ENCODE measurements at places on chromosomes 5 and 9.

GRCh38 chr5:155772009-155772662 lies 554.8 kb upstream of the SGCD start:
- DNase-seq = no peak

DNA sequence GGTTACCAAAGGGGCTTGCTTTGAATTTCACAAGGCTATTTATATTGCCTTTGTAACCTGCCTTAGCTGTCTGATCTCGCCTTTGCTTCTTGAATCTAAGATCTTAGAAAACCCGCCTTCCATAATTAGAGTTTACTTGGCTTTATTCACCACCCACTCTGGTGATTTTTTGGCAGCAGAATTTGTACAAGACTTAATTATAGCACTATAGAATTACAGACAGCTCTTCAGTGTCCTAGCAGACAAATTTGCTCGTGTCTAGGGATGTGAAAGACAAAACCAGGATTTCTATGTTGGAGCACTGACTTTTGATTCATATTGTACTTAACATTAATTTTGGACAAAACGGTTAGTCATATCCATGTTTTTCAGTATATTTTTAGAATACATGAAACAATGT lies 306.6 kb downstream of the ADGRV1 start:
- no peak for DNase-seq

- DNase-seq = no peak
Measured at GRCh38 chr9:21543187-21543586, 61.1 kb upstream of the IFNE start.

GRCh38 chr5:132601071-132601728 lies 44.4 kb downstream of the RAD50 start:
- no peak for DNase-seq

- no peak for DNase-seq
Measured at GRCh38 chr9:126956917-126957686, 42.5 kb downstream of the RALGPS1 start.

DNA sequence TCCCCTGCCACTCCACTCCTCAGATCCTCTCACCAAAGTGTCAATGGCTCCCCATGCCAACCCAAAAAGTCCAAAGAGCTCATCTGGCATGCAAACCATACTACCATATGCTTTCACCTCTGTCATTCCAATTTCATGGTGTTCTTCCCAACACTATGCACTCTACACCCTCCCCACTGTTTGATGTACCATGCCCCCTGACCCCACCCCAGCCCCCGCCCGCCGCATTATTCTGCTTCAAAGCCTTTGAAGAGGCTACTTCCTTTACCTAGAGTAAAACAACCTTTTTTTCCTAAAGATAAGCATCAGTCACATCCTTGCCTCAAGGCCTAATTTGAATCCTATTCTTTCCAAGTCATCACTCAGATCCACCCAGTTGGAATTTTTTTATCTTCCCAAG lies 226.3 kb downstream of the DEPDC1B start:
- no peak for DNase-seq

- DNase-seq = no peak
Measured at GRCh38 chr9:36436909-36437308, 36.8 kb upstream of the RNF38 start.

GRCh38 chr9:132293145-132293721 lies 61.6 kb downstream of the SETX start:
- DNase-seq = no peak

Measured in nucleus accumbens (tissue), 56 donors.